ENCODE measurements at places on chromosomes 2 and 18.

- DNase-seq = no peak
Observed at GRCh38 chr2:209451209-209451834, 27.5 kb downstream of the MAP2 start.

DNA sequence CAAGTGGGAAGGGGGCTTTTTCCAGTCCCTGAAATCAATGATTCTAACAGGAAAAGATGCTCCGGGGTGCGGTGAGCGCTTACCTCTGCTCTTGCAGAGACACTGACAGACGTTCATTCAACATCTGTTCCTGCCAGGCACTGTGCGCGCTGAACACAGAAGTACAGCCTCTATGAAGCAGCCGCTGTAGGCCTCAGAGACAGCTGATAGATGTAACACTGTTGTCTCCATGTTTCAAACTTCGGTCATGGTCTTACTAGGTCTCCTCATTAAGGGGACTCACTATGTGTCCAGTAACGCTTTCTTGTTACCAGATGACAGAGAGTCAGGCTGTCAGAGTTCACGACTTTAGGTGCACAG, 649 bp upstream of the CLIP4 start:
- peak; percentile 28 for DNase-seq

- no peak for DNase-seq
Observed at GRCh38 chr2:25068217-25068616, 26.3 kb downstream of the EFR3B start.

GRCh38 chr2:98911376-98912154, 24.5 kb downstream of the CRACDL start:
- DNase-seq = no peak

- no peak for DNase-seq
Observed at GRCh38 chr2:3257166-3257565, 120.5 kb downstream of the EIPR1 start.

- DNase-seq = no peak
Observed at GRCh38 chr2:11459816-11460215, 6.1 kb downstream of the E2F6 start.

- DNase-seq = no peak
Observed at GRCh38 chr2:46967990-46968647, 52.5 kb upstream of the MCFD2 start.

- no peak for DNase-seq
Observed at GRCh38 chr2:10224734-10225133, 78.0 kb upstream of the HPCAL1 start.

DNA sequence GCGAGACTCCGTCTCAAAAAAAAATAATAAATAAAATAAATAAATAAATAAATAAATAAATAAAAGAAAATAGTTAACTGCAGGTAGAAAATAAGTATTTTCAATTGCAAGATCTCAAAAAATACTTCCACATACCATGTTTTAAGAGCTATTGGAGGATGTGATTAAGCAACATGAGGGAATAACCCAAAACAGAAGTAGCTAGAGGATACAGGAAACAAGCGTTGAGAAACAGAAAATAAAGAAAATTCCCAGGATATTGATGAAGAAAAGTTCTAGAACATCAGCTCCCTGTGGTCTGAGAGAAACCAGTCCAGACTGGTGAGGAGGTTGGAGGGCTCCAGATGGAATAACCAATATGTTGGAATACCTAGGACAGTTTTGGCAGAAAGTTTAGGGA, 57.3 kb upstream of the RND3 start:
- DNase-seq = no peak

DNA sequence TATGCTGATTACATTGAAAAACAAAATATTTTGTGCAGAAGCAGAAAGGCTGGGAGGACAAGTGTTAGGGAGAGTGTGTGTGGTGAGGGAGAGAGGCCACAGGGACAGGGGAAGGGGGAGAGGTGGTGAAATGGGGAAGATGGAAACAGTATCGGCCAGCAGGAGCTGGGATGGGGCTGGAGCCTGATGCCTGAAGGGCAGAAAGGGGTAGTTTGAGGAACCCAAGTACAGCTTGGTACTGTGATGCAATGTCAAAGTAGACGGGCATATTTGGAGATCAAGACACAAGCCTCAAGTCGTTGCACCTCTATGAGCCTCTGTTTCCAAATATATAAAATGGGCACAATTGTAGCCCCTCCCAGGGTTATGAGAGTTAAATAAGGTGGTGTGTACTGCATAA, 152.1 kb downstream of the LPIN1 start:
- no peak for DNase-seq

DNA sequence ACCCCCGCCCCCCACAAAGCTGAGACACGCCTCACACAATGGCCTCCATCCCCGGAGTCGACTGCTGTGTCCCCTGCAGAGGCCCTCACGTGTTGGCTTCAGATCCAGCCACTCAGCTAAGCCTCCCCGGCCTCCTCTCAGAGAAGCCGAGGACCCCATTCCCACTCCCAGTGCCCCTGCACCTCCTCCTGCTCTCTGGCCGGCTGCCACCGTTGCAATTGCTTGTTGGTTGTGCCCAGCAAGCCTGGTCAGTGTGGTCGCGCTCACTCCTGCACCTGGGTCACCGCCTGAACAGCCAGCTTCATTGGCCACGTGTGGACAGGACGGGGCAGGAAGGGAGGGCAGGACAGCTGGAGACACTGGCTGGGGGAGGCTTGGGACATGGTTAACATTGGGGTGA, 191.5 kb upstream of the SALL3 start:
- DNase-seq = no peak

GRCh38 chr2:225083276-225083675, 41.0 kb upstream of the DOCK10 start:
- DNase-seq = no peak

DNA sequence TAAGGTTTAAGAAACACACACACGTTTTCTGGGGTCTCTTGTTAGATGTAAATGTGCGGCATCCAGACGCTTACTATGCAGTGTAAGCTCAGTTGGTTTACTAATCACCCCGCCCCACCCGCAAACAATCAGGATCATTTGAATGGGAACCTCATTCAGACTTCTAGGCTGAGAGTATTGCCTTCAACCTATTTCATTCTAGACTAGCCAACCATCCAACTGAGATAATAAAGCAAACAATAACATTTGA, 1.3 kb upstream of the FIGN start:
- DNase-seq = no peak

DNA sequence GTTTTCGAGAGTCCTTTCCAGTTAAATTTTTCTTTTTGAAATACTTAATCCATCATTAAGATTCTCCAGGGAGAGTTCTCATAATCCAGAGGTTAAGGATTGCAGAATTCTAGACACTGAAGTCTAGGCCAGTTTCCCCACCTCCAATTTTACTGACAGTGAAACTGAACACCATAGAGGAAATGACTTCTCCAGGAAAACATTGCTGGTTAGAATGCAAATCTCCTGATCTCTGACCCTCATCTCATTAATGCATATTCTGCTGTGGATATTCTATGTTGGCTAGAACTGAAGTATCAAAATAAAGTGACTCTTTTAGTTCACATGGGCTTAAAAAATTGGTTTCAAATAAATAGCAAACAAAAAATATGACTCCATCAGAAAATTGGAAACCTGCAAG, 105.8 kb upstream of the UGP2 start:
- no peak for DNase-seq

- DNase-seq = no peak
Observed at GRCh38 chr18:65365245-65365980, 385.4 kb upstream of the CDH7 start.

- DNase-seq = no peak
Observed at GRCh38 chr18:41096504-41096903, 858.5 kb upstream of the PIK3C3 start.

GRCh38 chr2:215617060-215617824, 181.4 kb upstream of the FN1 start:
- no peak for DNase-seq

GRCh38 chr2:128408349-128409305, 90.0 kb upstream of the HS6ST1 start:
- no peak for DNase-seq

DNA sequence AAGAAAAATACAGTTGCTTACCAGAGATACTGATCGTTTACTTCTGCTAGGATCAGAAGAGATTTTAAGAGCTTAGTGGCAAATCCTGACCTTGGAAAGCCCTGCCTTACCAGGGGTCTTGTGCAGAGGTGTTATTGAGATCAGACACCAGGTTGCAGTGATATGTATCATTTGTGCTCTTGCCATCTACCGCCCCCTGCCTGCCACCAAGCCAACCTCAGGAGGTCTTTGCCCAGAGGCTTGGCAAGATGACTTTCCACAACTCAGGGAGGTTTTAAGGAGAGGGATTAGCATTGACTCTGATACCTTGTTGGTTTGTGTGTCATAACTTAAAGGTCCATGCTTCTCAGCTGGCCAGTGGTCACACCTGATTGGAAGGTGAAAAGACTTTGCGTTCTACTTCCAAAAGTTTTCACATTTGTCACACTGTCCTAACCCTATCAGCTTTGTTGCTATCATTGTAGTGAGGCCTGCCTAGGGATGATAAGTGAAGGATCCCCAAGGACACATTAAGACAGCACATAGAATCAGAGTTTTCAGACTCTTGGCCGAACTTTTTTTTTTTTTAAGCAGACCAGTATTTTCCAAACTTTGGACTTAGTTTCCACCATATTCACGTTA, 46.2 kb upstream of the MGAT5 start:
- DNase-seq = no peak

- no peak for DNase-seq
Observed at GRCh38 chr18:32372381-32373061, 98.2 kb downstream of the GAREM1 start.

DNA sequence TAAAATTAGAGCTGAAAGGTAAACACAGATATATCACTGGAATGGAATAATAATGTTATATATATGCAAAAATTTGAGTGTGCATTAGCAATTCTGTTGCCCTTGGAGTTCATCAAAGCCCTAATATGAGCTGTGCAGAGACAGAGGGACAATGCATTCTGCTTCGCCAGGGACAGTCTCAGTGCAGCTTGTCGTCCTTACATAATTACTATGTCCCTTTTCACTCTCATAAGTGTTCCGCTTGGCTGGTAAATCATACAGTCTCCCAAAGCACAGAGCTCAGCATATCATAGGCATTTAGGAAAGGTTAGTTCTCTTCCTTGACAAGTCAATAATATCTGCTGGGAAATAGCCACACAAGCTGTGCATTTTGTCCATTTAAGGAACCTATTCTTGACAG, 30.7 kb downstream of the MAPK4 start:
- DNase-seq = no peak

- no peak for DNase-seq
Observed at GRCh38 chr18:72811047-72811446, 56.7 kb downstream of the NETO1 start.

DNA sequence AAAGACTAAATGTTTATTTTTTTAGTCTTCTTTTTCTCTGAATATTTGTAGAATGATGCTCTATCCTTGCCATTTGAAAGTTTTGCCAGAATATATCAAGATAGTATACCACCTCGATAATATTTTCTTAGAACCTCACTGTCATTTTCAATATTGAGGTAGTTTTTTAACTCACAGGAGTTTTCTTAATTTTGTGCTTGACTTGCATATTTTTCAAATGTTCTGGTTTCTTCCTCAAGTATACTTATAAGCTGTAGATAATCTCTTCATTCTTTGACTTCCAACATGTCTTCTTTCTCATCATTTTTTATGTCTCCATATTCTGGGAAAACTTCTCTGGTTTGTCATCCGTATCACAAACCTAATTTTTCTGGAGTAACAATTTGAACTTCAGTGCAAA, 559.6 kb downstream of the ARHGAP15 start:
- DNase-seq = no peak

DNA sequence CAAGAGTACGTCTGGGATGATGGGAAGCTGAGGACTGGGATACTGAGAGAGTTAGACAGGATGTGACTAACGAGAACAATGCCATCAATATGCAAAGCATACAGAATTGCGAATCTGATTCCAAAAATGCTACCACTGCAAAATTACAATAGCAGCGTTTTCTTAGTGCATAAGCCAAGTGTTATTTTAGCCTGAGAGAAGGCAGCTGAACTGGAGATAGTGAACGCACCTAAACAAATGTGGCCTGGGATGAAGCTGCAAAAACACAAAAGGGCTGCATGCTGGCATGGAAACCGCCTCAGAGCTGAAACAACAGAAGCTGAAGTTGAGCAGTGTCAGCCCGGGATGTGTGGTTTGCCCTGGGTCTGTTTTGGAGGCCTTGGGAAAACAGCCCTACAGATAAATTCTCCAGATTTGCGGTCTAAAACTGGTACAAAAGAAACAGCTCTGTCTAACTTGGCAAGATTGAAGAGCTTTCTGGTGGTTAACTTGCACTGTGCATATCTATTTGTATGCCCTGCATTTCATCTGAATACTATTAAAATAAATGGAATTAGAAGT, 45.5 kb downstream of the LYPD6 start:
- no peak for DNase-seq

DNA sequence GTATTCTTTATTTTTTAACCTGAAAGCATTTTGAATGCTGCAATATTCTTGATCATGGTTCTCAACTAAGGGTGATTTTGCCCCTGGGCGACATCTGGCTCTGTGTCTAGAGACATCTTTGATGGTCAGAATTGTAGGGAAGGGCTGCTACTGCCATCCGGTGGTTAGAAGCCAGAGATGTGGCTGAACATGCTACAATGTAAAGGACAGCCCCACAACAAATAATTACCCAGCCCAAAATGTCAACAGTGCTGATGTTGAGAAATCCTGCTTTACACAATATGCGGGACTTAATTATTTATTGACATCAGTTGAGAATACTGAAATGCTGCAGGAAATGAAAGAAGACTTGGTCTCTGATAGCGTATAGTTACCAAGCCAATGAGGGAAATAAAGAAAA, 37.5 kb upstream of the SERPINB2 start:
- no peak for DNase-seq

DNA sequence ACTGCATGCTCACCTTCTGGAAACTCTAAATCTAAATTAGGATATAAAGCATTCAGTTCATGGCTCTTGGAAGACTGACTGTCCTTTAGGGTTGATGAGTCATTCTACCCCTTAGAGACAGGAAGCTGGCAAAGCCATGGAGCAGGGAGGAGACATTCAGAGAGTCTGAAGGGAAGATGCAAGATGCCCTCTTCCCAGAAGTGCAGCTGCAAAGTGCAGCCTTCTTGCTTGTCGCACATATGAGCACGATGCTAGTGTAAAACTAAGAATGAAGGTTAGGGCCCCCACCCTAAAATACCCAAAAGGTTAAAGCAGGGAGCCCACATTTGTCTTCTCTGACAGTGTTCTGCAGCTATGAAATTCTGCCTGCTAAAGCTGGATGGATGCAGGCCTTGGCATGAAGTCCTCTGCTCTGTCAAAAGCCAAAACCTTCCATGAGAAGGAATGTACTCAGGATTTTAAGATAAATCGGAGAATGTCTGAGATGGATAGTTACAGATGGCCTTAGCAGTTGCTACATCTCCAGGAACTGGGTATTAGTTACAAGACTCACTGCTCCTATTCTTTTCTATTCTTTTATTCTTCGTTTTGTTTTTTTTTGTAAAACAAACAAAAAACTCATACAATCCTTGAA, 89.7 kb downstream of the POLE4 start:
- DNase-seq = no peak

GRCh38 chr18:41390309-41390708, 564.7 kb upstream of the PIK3C3 start:
- DNase-seq = no peak

GRCh38 chr2:214578442-214578841, 167.6 kb downstream of the VWC2L start:
- no peak for DNase-seq

Data from T-helper 2 cell (primary cell).